Inflammatory macrophage treated with lipopolysaccharide for 4 hours (primary cell): ENCODE measurements at places on chromosomes 16 and 17.

- DNase-seq = peak; percentile 69
Measured at GRCh38 chr17:50916026-50916707, 50.0 kb upstream of the TOB1 start.

- DNase-seq = no peak
Measured at GRCh38 chr17:2238432-2239169, 65.0 kb downstream of the SMG6 start.

- DNase-seq = no peak
Measured at GRCh38 chr17:44903012-44903685, 3.9 kb upstream of the EFTUD2 start.

DNA sequence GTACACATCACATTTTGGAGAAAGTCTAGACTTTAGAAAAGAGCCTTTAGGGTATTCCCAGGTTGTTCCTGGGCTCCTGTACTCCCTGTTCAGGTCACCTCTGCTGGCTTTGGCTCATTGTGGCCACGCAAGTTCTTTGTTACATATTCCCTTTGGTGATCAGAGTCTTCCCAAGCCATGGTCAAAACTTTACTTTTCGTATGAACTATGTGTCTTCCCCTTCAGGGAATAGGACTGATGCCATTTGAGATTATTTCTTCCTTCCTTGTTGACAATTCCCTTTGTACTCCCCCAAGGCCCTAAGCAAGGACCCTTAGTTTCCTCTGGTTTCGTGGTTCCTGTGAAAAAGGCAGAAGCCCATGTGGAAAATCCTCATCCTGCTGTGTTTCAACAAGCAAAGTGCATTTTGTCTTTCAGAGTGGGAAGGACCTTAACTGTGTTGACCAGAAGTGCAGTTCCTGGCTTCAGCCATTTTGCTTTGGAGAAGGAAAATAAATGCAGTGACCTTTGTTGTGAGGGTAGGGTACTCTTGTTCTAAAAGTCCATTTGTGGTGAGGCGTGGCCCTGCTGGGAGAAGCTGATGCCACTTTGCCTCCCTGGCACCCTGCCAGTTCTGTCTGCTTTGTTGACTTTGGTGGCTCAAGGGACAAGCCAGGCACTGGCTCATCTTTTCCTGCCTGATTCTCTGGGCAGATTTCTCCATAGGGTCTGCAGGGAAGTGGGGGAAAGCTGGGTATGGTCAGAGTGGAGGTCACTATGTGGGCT lies 55.1 kb downstream of the ZNRF1 start:
- peak; percentile 10 for DNase-seq

DNA sequence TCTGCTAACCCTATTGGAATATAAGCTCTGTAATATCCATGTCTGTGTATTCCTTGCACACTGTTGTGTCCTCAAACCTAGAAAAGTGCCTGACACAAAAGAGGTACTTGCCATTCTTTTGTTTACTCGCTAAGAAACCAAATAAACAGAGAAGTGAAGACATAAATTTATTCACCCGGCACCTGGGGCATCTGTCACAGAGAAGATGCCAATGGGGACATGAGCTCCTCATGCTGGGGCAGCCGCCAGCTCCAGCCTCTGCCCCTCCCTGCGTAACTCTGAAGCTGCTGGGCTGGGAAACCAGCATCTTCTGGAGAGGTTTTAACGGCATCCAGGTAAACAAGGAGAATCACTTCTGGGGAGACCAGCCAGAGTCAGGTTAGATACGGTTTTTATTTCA lies 15.1 kb upstream of the CDRT4 start:
- DNase-seq = no peak

DNA sequence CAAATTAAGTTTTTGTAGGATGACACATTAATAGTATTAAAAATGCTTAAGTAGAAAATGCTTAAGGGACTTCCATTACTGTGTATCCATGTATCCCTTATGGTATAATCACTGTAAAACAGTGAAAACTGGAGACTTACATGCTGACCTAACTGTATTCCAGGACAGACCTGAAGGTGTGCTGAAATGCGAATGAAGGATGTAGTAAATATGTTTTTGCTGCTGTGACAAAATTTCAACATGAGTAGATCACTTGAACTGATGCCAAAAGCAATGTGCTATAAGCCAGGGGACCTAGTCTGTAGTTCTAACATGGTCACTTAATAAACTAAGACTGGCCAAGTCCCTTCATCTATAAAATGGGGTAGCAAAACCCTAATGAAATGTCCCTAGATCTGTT lies 142.0 kb upstream of the CORO6 start:
- no peak for DNase-seq

GRCh38 chr17:67162771-67163170 lies 82.2 kb downstream of the HELZ start:
- DNase-seq = no peak

- no peak for DNase-seq
Measured at GRCh38 chr17:75249564-75249963, 11.8 kb downstream of the GGA3 start.
